Naive thymus-derived CD8-positive, alpha-beta T cell (primary cell): ENCODE measurements at places on chromosomes 3 and 15. TPM values are rescaled to one million over a fixed set of nuclear protein-coding genes. Genes with fewer than 3 reads are reported as not detected.

The FAM98B gene
- total RNA-seq: 28.4 TPM

GRCh38 chr3:110391640-110392395 lies 679.8 kb upstream of the NECTIN3 start:
- no peak for DNase-seq

The ARNT2 gene
- not detected for total RNA-seq

The SLC22A13 gene
- total RNA-seq: 1.0 TPM

The CLRN1 gene
- not detected for total RNA-seq

The UBXN7 gene
- 77.0 TPM for total RNA-seq

DNA sequence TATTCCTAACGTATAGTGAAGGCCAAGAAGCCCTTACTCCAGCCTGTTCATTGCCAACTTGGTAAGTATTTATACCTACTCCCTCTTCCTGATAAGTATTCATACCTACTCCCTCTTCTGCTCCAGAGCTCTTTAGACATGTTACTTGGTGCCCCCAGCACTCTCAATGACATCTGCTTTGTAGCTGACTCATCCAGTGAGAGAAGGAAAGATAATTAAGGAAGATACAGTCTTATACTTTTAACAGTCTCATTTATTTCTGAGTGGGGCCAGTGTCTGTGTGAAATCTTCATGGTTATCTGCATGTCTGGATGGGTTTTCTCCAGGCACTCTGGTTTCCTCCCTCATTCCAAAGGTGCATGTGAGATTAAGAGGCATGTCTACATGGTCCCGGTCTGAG lies 698.7 kb downstream of the FHIT start:
- no peak for DNase-seq

DNA sequence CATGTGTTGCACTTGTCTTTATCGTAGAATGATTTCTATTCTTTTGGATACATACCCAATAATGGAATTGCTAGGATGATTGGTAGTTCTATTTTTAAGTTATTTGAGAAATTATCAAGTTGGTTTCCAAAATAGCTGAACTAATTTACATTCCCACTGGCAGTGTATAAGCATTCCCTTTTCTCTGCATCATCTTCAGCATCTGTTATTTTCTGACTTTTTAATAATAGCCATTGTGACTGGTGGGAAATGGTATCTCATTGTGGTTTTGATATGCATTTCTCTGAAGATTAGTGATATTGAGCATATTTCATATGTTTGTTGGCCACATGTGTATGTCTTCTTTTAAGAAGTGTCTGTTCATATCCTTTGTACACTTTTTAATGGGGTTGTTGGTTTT lies 81.7 kb upstream of the NUDT16 start:
- DNase-seq: no peak

DNA sequence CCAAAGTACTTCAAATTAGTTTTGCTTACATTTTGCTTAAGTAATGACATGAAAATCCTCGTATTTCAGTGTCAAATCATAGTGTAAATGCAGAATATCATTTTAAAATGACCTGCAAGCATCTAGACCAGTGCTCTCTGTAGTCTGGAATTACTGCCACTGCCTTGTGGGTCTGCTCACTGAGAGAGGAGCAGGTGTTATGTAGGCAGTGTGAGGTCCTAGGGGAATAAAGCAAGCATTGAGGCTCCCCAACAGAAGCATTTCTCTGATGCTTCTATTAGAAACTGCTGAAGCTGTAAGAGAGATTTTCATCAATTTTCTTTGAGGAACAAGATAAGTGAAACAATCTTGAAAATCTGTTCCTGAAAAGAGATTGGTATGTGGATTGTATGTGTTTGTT lies 253.2 kb downstream of the BBX start:
- no peak for DNase-seq

DNA sequence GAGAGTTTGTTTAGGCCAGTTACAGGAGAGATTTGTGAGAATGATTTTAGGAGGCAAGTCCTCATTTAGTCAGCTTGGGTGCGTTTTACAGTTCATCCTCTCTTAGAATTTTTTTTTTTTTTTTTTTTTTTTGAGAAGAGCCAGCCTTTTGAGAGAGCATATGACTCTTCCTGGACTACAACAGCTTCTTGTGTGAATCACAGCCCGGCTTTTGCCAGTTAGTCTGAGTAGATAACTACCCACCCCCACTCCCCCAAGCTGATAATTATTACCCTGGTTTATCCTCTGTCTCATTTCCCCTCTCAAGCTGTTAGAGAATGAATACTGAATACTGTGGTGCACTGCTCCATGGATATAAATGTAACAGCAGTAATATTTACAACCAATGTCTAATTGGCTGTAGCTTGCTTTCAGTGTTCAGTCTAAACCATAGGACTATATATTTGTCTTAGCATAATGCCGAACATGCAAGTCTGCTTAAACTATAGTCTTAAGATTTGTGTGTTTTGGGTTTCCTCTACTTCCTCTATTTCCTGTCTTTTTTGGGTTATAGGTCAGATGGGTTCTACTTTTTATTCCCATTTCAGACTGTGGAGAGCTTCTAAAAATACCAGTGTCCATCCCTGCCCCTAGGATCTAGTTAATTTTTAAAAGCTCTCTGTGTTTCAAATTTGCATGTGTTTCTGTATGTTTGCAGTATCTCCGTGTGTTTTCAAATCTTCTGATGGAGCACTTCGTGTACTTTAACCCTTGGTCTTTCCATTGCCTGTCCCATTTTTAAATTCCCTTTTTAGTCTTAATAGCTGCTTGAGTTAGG lies 8.0 kb downstream of the CHD2 start:
- no peak for DNase-seq

DNA sequence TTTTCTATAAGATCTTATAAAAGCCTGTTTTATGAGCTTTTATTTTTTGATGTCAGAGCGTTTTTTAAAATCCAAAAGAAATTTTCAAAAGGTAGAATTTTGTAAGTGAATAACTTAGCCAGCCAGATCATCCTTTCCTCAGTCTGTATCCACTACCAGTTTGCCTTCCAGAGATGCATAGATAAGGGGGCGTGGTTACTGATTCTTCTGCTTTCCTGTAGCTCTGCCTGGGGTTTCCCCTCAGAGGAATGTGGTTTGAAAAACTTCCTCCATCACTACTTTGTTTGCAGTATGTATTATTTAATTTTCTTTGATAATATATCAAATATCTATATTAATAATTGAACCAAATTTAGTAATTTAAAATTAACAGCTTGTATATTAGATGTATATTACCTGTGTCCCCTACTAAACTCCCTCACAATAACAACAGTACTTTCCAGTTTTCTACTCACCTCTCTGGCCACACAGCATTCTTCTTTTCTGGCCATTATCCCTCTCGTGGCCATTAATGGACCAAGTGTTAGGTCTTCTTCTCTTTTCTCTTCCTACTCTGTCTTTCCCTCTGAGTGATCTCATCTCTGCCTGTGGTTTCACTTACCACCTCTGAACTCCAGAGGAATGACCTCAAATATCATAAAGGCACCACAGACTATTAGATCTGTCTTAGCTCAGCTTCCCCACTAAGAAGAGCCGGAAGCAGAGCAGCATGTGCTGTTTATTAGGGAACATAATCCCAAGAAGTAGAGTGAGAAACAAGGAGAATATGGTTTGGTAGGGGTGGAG lies 239.7 kb downstream of the UBE2E2 start:
- DNase-seq: no peak

- DNase-seq: no peak
Measured at GRCh38 chr3:190692256-190692655, 170.2 kb downstream of the GMNC start.

DNA sequence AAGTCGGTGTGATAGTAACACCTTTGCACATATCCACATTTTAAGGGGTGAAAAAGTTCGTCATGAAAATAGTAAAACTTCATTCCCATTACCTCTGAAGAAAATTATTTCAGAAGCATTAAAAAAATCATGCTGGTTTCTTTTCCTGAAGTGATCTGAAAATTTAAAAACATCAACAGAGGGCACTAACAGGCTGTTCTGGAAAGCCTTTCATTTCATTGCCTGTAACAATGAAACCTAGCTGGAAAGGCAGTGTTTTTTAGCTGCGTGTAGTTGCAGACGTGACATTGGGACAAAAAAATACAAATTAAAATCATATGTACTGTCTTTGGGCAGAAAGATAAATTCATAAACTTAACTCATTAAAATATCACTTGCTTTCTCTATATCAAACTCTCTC lies 993.8 kb downstream of the GBE1 start:
- no peak for DNase-seq

- DNase-seq: no peak
Measured at GRCh38 chr3:188734395-188734794, 437.4 kb upstream of the TPRG1 start.

- no peak for DNase-seq
Measured at GRCh38 chr3:3806856-3807255, 7.6 kb downstream of the LRRN1 start.

- no peak for DNase-seq
Measured at GRCh38 chr3:190854062-190854461, 8.4 kb downstream of the GMNC start.

GRCh38 chr3:188049606-188050530 lies 104.1 kb upstream of the LPP start:
- DNase-seq: no peak

- no peak for DNase-seq
Measured at GRCh38 chr3:126352476-126353454, 4.4 kb downstream of the KLF15 start.

GRCh38 chr3:77147836-77148578 lies 108.1 kb downstream of the ROBO2 start:
- DNase-seq: no peak

DNA sequence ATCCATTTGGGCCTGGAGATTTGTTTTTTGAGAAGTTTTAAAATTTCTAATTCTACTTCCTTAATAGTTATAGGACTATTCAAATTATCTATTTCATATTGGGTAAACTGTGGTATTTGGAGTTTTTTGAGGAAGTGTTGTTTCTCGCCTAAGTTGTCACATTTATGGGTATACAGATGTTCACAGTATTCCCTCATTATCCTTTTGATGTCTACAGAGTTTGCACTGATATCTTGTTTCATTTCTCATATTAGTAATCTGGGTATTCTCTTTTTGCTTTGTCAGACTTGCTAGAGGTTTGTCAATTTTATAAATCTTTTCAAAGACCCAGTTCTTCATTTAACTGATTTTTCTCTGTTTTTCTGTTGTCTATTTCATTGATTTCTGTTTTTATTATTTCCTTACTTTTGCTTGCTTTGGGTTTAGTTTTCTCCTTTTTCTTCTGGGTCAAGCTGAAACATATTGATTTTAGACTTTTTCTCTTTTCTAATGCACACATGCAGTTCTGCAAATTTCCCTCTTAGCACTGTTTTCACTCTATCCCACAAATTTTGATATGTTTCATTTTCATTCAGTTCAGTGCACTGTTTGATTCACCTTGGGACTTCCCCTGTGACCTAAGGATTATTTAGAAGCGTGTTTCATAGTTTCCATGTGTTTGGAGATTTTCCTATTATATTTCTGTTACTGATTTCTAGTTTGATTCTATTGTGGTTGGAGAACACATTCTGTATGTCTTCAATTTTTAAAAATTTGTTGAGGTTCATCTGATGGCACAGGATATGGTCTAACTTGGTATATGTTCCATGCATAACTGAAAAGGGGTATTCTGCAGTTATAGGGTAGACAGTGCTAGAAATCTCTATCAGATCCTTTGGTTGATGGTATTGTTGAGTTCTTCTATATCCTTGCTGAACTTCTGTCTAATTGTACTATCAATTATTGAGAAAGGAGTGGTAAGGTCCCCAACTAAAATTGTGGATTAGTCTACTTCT lies 79.6 kb downstream of the SUMF1 start:
- no peak for DNase-seq

The PLSCR5 gene
- not detected for total RNA-seq

The CFAP100 gene
- total RNA-seq: not detected

The AADACL2 gene
- not detected for total RNA-seq

- DNase-seq: peak; percentile 68
Measured at GRCh38 chr15:58357529-58358476, 74.0 kb upstream of the LIPC start.
